ENCODE measurements at places on chromosomes 5 and 9.

DNA sequence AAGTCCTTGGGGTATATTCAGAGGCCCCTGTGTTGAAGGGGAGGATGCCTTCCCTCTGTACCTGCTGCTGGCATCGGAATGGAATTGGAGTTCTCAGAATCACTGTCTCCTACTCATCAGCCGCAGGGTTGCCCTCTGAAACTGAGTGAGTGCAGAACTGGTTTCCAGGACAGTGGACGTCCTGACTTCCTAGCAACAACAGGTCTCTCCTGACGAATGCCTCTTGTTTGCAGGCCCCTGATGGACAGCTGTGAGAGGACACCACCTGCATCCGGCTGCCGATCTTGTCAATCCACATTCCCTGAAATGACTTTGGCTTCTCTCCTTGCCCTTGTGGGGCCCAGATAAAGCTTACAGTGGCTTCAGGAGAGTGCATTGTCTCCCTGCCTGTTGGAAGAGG, 274.5 kb downstream of the NSG2 start:
- DNase-seq: no peak

DNA sequence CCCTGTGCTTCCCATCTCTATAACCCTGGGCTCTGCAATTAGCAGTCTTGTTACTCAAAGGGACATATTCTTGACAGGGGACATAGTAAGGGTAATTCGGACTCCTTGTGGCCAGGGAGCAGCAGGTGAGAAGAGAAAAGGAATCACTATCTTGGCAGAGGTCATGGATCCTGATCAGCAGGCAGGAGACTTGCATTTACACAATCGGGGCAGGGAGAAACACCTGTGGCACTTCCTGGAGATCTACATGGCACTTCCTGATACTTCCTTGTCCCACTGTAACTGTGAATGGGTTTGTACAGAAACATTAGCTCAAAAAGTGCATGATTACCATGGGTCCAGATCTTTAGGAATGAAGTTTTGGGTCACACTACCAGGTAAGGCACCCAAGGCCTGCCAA, 29.2 kb downstream of the DEPDC1B start:
- no peak for DNase-seq

DNA sequence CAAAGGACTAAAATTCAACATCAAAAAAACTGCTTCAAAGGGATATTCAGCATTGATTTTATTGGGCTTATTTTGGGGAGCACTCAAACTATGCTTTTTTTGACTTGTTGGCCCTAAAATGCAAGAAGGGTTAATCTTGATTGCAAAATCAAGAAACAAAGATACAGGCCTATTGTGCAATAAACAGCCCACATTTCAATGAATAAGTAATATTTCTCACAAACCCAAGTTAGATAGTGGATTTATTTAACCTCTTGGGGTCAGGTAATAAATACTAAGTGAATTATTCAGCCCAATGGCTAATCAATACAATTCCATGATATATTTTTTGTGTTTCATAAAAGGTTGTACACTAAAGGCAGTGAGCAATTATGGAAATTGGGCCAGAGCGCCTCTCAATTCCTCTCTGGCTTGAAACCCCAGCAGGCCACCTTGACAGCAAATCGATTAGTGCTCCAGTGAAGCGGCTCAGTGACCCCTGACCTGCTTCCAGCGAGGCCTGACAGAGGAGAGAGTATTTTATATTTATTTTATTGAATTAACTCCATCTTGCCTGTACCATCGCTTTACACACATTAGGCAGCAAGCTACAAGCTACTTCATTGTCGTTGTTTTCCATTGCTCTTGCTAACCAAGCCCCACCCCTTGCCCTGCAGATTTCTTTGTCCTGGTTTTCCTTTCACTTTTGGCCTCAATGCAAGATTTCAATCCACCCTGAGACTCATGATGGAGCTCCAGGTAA, 65.5 kb downstream of the EBF1 start:
- DNase-seq: no peak

DNA sequence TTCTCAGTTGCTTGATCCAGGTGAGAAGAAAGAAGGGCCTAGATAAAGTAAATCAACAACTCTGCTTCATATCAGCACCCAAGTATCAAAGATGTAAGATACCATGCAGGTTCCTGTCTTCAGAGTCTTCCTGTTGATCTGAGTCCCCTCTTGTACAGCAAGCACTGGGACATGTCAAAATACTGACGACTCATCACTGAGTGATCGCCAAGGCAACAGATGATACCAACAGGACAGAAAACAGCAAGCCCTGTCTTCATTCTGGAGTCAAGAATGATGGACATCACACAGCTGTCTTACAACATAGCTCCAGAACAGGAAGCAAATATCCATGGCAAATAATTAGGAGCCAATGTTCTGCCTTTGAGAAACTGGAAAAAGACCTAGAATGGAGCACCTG, 83.7 kb downstream of the TARS1 start:
- no peak for DNase-seq

- no peak for DNase-seq
Observed at GRCh38 chr5:137306903-137307302, 192.2 kb downstream of the SPOCK1 start.

GRCh38 chr9:37948417-37948980, 44.6 kb upstream of the SLC25A51 start:
- DNase-seq: no peak

All from occipital lobe (tissue), 3 donors.